Stimulated activated naive CD4-positive, alpha-beta T cell (primary cell): ENCODE measurements at places on chromosomes 2 and 18.

GRCh38 chr18:2903006-2903405 lies 56.2 kb downstream of the EMILIN2 start:
- DNase-seq: no peak

DNA sequence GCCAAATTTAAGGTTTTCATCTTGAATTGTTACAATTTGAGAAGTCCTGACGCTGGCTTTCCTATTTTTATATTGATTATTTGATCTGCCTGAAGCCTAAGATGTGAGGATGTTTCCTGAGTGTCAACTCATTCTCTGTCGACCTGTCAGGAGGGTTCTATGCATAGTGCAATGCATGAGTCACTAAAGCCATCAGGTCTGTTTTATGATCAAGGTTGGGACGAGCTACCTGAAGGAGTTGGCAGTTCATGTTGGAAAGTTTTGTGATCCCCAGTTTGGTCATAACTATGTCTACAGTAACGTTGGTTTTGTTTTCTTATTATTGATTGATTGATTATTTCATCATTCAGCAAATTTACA lies 71.2 kb downstream of the NABP1 start:
- no peak for DNase-seq

DNA sequence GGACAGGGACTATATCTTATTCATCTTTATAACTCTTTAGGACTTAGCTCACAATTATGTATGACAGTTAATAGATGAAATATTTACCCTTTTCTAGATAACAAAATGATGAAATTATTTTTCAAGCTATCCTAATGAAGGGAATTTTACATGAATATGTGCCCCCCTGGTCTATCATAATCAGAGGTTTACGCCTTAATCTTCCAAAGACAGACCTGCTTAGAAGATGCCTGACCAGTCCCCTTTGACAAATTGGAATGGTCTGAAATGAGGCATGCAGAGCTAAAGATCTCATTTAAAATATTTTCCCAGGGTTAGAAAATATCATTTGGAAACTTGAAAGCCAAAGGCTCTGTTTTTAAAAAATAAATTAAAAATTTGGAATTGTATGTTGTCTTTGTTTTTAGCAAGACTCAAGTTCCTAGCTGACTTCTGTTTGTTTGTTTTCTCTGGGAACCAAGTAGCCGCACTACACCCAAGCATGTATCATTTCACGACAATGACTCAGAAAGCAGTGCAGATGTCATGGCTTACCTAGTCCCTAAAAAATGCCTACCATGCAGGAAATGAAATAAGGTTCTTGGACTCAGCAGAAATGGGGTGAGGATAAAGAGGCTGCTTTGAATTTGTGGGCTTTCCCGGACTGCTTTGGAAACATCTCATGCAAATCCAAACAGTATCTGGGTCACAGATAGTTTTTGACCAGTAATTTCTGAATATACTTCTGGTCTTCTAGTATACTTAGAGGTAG lies 162.1 kb downstream of the ZEB2 start:
- DNase-seq: no peak

- no peak for DNase-seq
These were observed 145.1 kb downstream of the B3GNT2 start for GRCh38 chr2:62340994-62341484.

- no peak for DNase-seq
These were observed 95.0 kb downstream of the DGKD start for GRCh38 chr2:233449081-233449901.

DNA sequence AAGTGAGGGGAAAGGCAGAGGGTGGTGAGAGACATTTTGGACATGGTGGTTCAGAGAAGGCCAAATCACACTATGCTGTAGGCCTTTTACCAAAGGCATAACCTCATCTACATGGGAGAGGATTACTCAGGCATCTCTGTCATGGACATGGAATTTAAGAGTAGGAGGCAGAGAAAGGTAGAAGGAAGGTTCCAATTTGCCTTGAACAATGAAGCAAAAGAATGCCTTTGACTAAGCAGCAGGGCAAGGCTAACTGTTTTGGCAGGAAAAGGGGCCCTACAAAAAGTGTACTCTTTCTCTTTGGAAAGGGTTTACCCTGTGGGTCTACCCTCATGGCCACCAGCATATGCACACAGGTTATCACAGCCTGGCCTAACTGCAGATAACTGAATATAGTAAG lies 45.6 kb upstream of the RNU4ATAC start:
- no peak for DNase-seq

- no peak for DNase-seq
These were observed 188.0 kb upstream of the NT5C1B start for GRCh38 chr2:18777250-18777812.

DNA sequence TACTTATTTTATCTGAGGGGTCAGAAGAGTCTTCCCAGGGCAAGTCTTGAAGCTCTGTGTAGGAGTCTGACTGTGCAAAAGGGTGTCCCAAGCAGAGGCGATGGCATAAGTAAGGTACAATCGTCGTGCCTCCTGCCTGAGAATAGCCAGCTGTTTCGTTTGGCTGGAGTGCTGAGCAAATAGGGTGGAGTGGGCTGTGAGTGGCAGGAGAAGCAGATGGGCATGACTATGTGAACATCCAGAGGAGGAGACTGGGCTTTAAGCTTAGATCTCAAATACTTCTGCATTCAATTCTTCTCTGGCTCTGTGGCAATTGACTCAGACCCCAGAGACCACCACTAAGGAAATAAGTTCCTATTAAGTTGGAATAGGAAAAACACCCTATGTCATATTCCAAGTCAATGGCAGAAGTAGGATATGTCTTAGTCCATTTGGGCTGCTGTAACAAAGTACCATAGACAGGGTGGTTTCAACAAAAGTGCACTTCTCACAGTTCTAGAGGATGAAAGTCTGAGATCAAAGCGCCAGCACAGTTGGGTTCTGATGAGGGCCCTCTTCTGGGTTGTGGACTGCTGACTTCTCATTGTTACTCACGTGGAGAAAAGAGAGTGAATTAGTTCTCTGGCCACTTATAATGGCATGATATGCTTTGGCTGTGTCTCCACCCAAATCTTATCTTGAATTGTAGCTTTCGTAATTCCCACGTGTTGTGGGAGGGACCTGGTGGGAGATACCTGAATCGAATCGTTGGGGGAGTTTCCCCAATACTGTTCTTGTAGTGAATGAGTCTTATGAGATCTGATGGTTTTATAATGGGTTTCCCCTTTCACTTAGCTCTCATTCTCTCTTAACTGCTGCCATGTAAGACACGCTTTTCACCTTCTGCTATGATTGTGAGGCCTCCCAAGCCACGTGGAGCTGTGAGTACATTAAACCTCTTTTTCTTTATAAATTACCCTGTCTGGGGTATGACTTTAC lies 120.2 kb downstream of the LPIN1 start:
- no peak for DNase-seq

GRCh38 chr2:197908156-197908555 lies 103.8 kb downstream of the PLCL1 start:
- DNase-seq: no peak

DNA sequence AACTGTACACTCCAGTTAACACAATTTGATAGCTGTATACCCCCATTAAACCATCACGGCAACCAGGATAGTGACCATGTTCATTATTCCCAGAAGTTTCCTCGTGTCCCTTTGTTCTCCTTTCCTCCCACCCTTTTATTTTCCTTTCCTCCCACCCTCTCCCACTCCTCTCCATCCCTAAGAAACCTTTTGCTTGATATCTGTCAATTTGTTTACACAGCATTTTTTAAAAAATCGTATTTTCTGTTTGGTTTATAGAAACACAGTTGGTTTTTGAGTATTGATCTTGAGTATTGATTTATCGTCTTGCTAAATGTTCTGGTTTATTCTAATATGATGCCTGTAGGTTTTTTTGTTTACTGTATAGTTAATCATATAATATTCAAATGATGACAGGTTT lies 119.4 kb downstream of the PHLPP1 start:
- DNase-seq: no peak

DNA sequence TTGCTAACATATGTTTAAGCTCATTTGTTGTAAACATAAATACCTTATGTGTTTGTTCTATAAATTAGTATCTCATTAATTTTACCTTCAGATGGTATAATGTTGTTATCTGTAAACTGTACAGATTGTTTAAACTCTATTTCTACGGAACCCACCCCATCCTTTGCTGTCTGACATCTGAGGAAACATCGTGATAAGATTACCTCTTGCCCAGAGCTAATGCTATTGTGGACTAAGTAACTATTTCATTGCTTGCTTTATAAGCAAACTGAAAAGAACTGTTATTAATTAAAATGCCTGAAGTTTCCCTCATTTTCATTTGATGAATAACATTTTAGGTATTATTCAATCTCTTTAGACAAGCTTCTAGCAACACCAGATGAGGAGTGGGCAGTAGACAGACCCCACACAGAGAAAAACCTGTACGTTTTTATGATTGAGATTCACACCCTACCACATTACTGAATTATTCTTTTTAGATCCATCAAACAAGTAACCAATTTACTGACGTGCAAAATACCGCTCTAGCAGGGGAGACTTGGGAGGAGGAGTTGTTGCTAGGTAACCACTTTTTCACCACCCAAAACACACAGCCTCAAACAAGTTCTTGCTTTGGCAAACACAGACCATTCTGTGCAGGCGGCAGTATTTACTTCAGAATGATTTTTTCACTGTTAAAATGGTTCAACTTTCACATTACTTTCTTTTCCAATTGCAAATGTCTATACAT lies 1.9 kb upstream of the SYT4 start:
- no peak for DNase-seq

DNA sequence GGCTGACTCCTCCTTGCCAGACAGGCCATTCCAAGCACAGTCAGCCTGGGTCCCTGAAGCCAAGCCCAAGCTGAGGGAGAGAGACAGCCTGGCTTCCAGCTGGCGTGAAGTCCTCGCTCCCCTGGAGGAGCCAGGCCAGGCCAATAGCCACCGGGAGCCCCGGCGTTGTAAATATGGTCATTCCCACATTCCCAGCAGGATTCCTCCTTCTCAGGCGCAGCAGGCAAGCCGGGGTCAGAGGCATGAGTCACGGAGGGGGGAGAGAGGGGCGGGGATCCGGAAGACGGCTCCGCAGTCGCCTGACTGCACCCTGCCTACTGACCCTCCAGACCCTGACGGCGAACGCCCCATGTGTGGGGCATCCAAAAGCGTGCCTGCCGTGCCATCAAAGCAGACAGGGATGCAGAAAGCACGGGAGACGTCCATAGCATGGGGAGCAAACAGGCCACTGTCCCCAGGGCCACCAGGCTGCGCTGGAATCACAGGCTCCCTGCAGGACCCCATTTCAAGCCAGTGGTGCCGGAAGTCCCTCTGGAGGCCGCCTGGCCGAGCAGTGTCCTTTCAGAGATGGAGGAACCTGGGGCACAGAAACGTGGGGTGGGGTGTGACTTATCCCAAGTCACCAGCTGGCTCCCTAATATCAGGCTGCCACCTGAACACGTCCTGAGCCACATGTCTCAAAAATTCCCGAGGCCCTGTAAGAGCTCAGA lies 48.2 kb downstream of the TWIST2 start:
- no peak for DNase-seq

DNA sequence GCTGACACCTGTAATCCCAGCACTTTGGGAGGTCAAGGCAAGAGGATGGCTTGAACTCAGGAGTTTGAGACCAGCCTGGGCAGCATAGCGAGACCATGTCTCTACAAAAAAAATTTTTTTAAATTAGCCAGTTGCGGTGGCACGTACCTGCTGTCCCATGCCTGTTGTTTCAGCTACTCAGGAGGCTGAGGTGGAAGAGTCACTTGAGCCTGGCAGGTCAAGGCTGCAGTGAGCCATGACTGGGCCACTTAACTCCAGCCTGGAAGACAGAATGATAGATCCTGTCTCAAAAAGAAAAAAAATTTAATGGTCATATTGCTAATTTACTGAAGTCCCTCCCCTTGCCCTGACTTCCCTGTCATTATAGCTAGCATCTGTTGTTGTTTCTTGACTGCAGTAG lies 112.6 kb downstream of the ARHGAP28 start:
- no peak for DNase-seq

DNA sequence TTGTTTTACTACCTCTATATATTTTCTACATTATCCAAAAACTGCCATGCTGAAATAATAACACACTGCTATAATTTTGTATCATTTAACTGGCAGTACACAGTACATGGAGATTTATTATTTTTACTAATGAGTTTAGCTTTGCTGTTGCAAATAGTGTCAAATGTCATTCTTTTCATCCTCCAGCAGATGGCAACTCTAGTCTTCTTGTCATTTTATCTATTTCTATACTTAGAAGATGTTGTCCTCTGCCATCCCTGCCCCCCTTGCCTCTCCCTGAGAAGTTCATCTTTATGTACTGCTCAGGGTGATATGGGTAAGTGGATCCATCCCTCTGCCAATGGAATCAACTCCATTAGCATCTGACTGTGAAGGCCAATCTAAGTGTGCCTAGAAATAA lies 21.7 kb upstream of the LRRTM1 start:
- no peak for DNase-seq

DNA sequence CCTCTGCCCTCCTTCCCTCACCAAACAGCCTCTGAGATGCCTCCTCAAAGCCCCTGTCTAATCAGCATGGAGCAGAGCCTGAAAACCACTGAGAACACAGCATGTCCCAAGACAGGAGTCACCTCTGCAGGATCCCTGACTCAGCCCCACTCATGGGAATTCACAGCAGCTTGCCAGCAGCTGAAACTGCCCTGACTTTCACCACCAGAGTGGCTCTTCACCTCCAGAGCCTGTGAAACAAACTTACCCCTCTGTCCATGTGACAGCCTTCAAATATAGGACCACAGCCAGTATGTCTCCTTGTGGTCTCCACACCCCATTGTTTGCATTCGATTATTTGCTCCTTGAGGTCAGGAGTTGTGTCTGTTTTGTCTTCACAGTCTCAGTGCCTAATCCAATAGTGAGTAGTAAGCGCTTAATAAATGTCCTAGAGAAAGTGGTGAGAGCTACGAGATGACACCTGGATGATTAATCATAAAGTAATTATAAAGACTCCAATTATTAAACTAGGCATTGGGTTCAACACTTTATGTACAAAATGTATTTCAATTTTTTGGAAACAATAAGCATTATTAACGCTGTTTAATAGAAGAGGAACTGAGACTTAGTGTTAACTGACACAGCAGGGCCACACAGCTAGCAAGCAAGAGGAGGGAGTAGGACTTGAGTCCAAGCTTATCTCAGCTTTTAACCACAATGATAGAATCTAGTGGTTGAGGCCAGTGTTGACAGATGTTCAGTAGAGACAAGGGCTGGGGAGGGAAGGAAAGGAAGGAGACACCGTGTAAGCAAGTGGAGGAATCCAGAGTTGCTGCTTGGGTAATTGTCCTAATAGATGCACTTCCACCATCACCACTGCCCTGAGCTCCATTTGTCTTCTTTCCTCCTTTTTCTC lies 358.7 kb upstream of the TNP1 start:
- DNase-seq: no peak

DNA sequence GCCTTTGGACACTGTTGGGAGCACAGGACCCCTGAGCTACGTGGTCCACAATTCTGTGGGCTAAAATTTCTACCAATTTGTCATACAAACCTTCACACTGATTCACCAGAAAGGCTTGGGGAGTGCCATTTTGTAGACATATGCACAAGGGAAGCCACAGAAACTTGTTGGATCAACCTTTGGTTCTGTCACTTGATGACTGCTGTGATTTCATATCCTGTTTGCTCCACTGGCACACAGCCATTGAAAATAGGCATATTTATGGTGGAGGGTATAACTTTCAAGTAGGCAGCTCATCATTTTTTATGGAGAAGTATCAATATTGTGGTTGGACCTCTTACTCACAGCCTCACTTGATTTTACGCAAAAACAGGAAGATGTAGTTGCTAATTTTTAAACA lies 10.5 kb downstream of the NAPG start:
- DNase-seq: no peak
